ENCODE measurements at places on chromosomes 4 and X. TPM values are rescaled to one million over a fixed set of nuclear protein-coding genes. Genes with fewer than 3 reads are reported as not detected.

- H3K36me3 ChIP-seq = no peaks in the 10 kb centered on the region
- H3K4me3 ChIP-seq = no peak overlapping the region
- no peak overlapping the region for H3K27ac ChIP-seq
- peaks cover 5% of the 10 kb centered on the region for H3K27me3 ChIP-seq
- peaks cover 2% of the 10 kb centered on the region for H3K4me1 ChIP-seq
These were observed 21.7 kb upstream of the CD40LG start for GRCh38 chrX:136626237-136626636.

DNA sequence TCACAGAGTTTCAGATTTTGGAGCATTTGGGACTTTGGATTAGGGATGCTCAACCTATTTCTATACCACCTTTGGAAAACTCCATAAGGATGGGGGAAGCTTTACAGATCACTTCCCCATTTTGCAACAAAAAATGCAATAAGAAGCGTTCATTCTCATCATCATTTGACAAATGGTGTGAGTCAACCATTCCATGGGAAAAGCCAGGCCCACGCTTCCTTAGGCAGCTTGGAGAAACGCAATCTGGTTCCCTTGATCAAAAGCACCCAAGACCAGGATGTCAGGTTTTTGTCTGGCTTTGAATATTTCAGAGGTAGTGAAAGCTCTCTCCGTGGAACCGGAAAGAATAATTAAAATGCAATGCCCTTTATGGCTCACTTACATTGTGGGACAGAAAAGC lies 79.3 kb upstream of the C4orf50 start:
- peaks cover 7% of the 10 kb centered on the region for H3K27me3 ChIP-seq
- H3K4me3 ChIP-seq = no peak overlapping the region
- H3K4me1 ChIP-seq = peaks cover 13% of the 10 kb centered on the region
- no peak overlapping the region for H3K27ac ChIP-seq
- no peak for DNase-seq

- no peak overlapping the region for H3K4me3 ChIP-seq
- no peak overlapping the region for H3K27ac ChIP-seq
- H3K36me3 ChIP-seq = no peaks in the 10 kb centered on the region
These were observed 142.5 kb downstream of the CHIC2 start for GRCh38 chr4:53921856-53922255.

GRCh38 chr4:87406462-87406861 lies 15.5 kb upstream of the HSD17B11 start:
- no peaks in the 10 kb centered on the region for H3K27me3 ChIP-seq
- no peak overlapping the region for H3K4me3 ChIP-seq
- DNase-seq = no peak

DNA sequence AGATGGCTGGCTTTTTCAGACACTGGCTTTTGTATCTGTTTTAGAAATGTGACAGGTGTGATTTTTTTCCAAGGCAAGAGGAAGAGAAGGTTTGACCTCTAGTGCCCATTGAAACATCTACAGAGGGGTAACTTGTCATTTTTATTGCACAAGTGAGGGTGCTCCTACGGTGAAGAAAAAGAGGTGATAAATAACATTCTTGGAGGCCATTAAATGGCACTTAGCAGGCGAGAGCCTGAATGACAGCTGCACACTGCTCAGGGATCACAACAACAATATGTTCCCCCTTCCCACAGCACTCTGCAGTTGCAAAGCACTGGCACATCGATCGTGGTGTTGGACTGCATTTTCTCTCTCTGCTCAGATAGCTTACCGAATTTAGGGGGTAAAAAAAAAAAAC lies 22.9 kb downstream of the FAM184B start:
- no peaks in the 10 kb centered on the region for H3K4me1 ChIP-seq
- no peaks in the 10 kb centered on the region for H3K36me3 ChIP-seq
- no peak overlapping the region for H3K27ac ChIP-seq
- H3K27me3 ChIP-seq = peaks cover 5% of the 10 kb centered on the region

GRCh38 chr4:71532407-71532806 lies 193.6 kb downstream of the SLC4A4 start:
- H3K4me1 ChIP-seq = no peaks in the 10 kb centered on the region
- no peak for DNase-seq
- peaks cover 2% of the 10 kb centered on the region for H3K27me3 ChIP-seq
- H3K27ac ChIP-seq = no peak overlapping the region

DNA sequence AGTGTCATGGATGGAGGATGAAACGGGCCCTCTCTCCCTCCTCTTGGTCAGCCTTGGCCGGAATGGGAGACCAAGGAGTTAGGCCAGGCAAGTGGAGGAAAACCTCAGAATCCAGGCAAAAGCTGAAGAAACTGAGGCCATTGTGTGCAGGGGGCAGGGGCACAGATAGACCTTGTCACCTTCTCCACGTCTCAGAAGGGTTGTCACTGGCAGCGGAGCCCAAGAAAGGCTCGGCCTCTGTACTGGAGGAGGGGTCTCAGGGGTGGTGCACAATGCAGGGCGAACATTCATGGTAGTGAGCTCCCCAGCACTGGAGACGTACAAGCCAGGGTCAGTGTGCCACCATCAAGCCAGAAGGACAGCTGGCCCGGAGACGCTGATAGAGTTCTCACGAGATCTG lies 139.5 kb downstream of the CPZ start:
- peaks cover 7% of the 10 kb centered on the region for H3K36me3 ChIP-seq
- no peak overlapping the region for H3K4me3 ChIP-seq
- DNase-seq = no peak
- peaks cover 10% of the 10 kb centered on the region for H3K4me1 ChIP-seq
- peaks cover 1% of the 10 kb centered on the region for H3K27me3 ChIP-seq
- H3K27ac ChIP-seq = no peak overlapping the region

RTL9 gene
- total RNA-seq = not detected

PDE5A gene
- 3.4 TPM for total RNA-seq

CD38 gene
- total RNA-seq = 0.15 TPM

MID2 gene
- total RNA-seq = 7.2 TPM

Data from endothelial cell (in vitro differentiated cells).